ENCODE measurements at places on chromosomes 6 and 20. TPM values are rescaled to one million over a fixed set of nuclear protein-coding genes. Genes with fewer than 3 reads are reported as not detected.

TCFL5 gene
- 15.7 TPM for total RNA-seq

HLA-DRA gene
- not detected for total RNA-seq

FERMT1 gene
- 98.4 TPM for total RNA-seq

DUSP15 gene
- not detected for total RNA-seq

SEMG1 gene
- not detected for total RNA-seq

SPTLC3 gene
- total RNA-seq, result 10.9 TPM

TRIM15 gene
- not detected for total RNA-seq

LPA gene
- total RNA-seq, result not detected

BMP2 gene
- 5.6 TPM for total RNA-seq

ARG1 gene
- total RNA-seq, result not detected

PRSS35 gene
- total RNA-seq, result not detected

CALHM6 gene
- total RNA-seq, result 2.5 TPM

RNF39 gene
- total RNA-seq, result 7.2 TPM

FOXC1 gene
- 3.5 TPM for total RNA-seq

RAET1L gene
- 1.1 TPM for total RNA-seq

BPI gene
- not detected for total RNA-seq

MAPK13 gene
- 45.2 TPM for total RNA-seq

OVOL2 gene
- 14.6 TPM for total RNA-seq

NOX3 gene
- total RNA-seq, result not detected

THBS2 gene
- total RNA-seq, result 216 TPM

TP53TG5 gene
- total RNA-seq, result not detected

GMPR gene
- total RNA-seq, result not detected

GPR63 gene
- total RNA-seq, result 1.7 TPM

MAP7 gene
- 17.7 TPM for total RNA-seq

PRR18 gene
- not detected for total RNA-seq

FRMD1 gene
- total RNA-seq, result not detected

TNXB gene
- total RNA-seq, result 0.23 TPM

PPP1R14C gene
- total RNA-seq, result 38.1 TPM

SLPI gene
- total RNA-seq, result 13.8 TPM

C20orf144 gene
- 0.16 TPM for total RNA-seq

CLPSL1 gene
- not detected for total RNA-seq

ALDH8A1 gene
- not detected for total RNA-seq

CSNK2B gene
- 316 TPM for total RNA-seq

CDH4 gene
- total RNA-seq, result 2.2 TPM

GABRR1 gene
- total RNA-seq, result not detected

TGM3 gene
- total RNA-seq, result not detected

PI3 gene
- 11.0 TPM for total RNA-seq

CCN2 gene
- 13.5 TPM for total RNA-seq

ZC3H12D gene
- total RNA-seq, result not detected

TINAG gene
- total RNA-seq, result not detected

IRAK1BP1 gene
- total RNA-seq, result 2.7 TPM

HSD17B8 gene
- total RNA-seq, result 27.4 TPM

CASS4 gene
- total RNA-seq, result not detected

LY6G6D gene
- total RNA-seq, result not detected

EYS gene
- total RNA-seq, result 0.27 TPM

C6orf132 gene
- total RNA-seq, result 17.4 TPM

KCNK15 gene
- total RNA-seq, result under 0.01 TPM

CD24 gene
- total RNA-seq, result 175 TPM

BHLHE23 gene
- not detected for total RNA-seq

SAPCD1 gene
- total RNA-seq, result 1.5 TPM

COL20A1 gene
- total RNA-seq, result not detected

HIVEP1 gene
- 14.0 TPM for total RNA-seq

SLC17A2 gene
- not detected for total RNA-seq

PAK5 gene
- not detected for total RNA-seq

TP53INP2 gene
- 0.80 TPM for total RNA-seq

DDR1 gene
- total RNA-seq, result 283 TPM
